Stimulated activated CD8-positive, alpha-beta memory T cell treated with anti-CD3 and anti-CD28 coated beads, Interleukin-7, amount 100 ng/mL, for 1 hour (primary cell): ENCODE measurements at places on chromosomes 5 and 9.

- DNase-seq = no peak
Observed at GRCh38 chr5:14996997-14997396, 125.4 kb upstream of the ANKH start.

- no peak for DNase-seq
Observed at GRCh38 chr9:35712762-35713400, 19.1 kb downstream of the TLN1 start.

GRCh38 chr9:114261026-114261425, 61.9 kb upstream of the ORM1 start:
- DNase-seq = no peak

- DNase-seq = no peak
Observed at GRCh38 chr9:7454624-7455023, 345.0 kb downstream of the DMAC1 start.

GRCh38 chr9:16410601-16411280, 459.7 kb downstream of the BNC2 start:
- no peak for DNase-seq

DNA sequence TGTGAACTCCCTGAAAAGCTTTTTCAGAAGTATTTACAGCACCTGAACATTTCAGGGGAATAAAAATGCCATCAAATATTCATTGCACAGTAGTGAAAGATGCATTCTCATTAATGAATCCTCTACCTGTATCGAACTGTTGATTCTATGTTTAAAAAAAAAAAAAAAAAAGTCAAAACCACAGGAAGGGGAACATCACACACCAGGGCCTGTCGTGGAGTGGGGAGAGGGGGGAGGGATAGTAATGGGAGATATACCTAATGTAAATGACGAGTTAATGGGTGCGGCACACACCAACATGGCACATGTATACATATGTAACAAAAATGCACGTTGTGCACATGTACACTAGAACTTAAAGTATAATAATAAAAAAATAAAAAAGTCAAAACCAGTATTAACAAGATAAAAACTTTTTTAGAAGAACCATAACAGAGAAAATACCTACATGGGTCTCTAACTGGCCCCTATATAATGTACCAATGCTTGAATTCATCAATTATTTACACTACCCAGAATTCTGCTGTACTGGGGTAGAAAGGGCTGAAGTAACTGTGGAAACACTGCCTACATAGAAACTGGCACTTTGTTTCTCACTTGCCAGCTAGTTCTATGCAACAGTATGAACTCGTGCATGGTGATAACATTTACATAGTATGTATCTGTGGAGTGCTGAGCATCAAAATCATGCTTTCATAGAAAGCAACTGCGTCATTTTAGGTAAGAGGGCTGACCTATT, 48.9 kb downstream of the GNAQ start:
- DNase-seq = no peak

GRCh38 chr5:154162539-154163151, 27.9 kb upstream of the GALNT10 start:
- no peak for DNase-seq

DNA sequence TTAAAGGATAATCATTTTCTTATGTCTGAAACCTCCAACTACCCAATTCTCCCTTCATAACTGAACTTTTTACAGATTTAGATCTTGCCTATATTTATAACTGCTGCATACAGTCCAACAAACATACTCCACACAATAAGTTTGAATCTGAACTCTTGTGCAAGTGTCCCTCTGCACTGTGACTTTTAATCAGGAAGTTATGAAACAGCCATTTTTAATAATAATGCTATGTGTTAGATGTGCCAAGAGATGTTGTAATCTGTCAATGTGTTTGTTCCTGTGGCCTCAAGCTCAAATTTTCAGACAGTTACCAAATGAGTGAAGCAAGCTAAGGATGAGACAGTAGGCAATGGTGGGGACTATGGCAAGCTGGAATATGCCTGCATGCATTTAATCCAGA, 57.6 kb upstream of the MTAP start:
- DNase-seq = no peak

GRCh38 chr5:160491438-160491837, 69.8 kb downstream of the PTTG1 start:
- DNase-seq = no peak

DNA sequence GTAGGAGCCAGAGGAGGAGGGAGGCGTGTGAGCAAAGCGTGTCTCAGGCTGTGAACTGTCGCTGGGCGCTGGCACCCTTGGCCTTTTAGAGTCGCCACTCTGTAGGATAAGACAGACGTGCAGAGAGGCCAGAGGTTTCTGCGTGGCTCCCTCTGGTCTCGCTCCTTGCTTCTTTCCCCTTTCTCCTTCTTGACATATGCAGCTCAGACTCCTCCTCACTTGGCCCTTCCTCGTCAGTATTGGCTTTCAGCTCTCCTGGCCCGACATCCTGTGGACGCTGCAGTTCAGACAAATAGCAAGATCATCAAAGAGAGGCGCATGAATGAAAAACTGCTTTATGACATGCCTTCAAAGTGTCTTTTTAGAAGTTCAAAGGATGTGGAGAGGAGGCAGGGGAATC, 116.8 kb upstream of the SPRY4 start:
- DNase-seq = no peak

GRCh38 chr5:67619235-67619634, 422.6 kb upstream of the CD180 start:
- DNase-seq = no peak

GRCh38 chr5:131406975-131407638, 143.3 kb downstream of the CDC42SE2 start:
- no peak for DNase-seq

GRCh38 chr5:146751054-146751453, 127.5 kb downstream of the PPP2R2B start:
- no peak for DNase-seq

GRCh38 chr5:143186623-143187022, 216.9 kb downstream of the NR3C1 start:
- DNase-seq = no peak

GRCh38 chr9:97845130-97845529, 7.9 kb upstream of the FOXE1 start:
- DNase-seq = no peak

- DNase-seq = no peak
Observed at GRCh38 chr5:143208781-143209510, 194.5 kb downstream of the NR3C1 start.

GRCh38 chr5:94469894-94470329, 148.5 kb downstream of the KIAA0825 start:
- no peak for DNase-seq

GRCh38 chr9:107749787-107750444, 260.3 kb upstream of the KLF4 start:
- DNase-seq = no peak

- no peak for DNase-seq
Observed at GRCh38 chr5:125461641-125462072, 715.2 kb upstream of the ZNF608 start.

DNA sequence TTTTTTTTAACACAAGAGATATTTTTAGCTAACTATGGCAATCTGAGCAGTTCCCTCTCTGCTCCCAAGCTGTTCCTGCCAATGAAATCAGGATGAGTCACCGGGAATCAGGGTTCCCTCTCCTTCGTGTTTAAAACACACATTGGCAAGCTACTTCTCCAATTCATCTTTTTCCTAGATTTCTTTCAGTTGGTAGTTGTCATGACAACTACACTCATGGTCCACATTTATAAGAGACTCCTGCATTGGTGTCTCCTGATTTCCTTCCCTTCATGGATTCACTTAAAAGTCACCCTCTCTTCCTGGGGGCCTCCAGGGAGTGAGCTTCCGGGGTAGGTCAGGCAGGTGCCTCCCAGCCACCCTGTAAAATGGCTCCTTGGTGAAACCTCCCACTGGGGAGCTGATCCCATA, 72.3 kb upstream of the NIPAL4 start:
- no peak for DNase-seq

DNA sequence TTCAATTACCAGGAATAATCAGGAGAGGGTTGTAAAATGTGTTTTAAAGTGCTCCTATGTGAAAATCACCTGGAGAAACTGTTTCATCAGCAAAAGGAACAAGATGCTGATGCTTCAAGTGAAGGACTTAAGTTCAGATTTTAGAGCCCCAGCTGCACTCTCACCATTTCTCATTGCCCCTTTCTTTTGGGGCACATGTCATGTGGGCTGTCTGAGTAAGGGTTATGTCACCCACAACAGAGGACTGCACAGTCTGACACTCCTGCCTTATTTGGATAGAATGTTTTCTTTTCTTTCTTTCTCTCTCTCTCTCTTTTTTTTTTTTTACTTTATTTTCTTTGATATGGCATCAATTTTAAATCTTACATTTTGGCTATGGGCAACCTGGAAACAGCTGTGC, 204.1 kb upstream of the EFNA5 start:
- DNase-seq = no peak

- DNase-seq = no peak
Observed at GRCh38 chr5:21452449-21452848, 1400.7 kb downstream of the CDH12 start.

DNA sequence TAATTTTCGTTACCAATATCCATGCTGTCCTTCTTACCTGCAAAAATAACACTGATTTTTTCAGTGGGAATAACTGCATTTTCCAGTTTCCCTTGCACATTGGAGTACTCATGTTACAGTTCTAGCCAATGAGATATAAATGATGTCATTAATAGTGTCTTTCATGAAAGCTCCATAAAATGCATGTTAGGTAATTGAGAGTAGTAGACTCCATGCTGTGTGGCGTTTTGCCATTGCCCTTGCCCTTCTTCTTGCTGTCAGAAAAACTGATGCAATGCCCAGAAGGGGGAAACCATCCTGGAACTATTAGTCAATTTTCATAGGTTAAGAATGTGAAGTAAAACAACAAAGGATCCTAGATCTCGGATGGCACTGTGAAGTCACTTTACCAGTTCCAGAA, 1765.3 kb downstream of the EFNA5 start:
- DNase-seq = no peak

DNA sequence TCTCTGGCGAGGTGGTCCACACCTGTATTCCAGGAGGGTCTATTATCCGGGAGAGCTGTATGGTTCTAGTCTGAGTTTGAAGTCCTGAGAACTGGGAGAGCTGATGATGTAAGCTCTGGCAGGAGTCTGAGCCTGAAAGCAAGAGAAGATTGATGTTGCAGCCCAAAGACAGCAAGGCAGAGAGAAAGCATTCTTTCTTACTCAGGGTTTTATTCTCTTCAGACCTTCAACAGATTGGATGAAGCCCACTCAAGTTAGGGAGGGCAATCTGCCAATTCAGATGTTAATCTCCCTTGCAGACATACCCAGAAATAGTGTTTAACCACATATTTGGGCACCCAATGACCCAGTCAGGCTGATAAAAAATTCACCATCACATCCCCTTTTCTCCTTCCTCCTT, 159.1 kb downstream of the CCDC171 start:
- DNase-seq = no peak

GRCh38 chr5:122723606-122724352, 51.1 kb upstream of the SNX2 start:
- DNase-seq = no peak

DNA sequence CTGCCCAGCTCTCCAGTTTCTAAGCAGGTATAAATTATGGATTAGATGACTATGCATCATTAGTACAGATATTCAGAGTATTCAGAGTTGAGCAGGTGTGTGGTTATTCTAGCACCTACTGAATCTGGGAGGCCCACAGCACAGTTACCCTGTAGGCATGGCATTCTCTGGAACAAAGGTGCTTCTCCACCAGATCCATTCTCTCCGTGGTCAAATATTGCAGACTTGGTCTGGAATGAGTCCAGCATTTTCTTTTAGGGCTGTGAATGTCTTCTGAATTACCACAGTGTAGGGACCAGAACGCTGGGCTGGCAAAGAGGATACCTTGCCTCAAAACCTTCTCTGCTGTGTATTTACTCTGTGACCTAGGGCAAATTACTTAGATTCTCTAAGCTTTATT, 116.8 kb downstream of the ARHGAP26 start:
- no peak for DNase-seq

- DNase-seq = no peak
Observed at GRCh38 chr5:168400429-168401220, 85.6 kb upstream of the RARS1 start.

- DNase-seq = no peak
Observed at GRCh38 chr9:97904725-97905124, 17.6 kb downstream of the TRMO start.

DNA sequence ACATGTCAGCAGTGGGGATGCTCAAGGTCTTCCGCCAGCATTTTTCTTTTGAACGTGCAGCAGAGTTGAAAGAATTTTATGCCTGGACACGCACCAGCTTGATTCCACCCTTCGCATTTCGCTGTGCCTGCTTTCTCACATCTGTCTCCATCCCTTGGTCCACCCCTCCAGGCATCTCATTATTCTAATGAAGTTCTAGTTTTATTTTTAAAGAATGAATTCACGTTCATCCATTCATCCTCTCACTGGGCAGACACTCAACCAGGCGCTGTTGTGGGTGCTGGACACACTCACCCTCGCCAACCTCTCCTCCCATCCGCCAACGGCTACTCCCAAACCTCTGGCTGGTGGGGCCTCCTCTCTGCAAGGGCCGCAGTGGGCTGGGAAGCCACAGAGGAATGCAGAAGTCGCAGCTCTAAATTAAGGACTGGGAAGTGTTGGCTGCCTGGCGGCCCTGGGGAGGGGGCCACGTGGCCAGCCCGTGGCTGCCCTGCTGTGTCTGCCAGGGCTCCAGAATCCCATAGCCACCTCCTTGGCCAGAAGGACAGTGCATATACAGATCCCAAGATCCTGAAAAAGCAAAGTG, 6.7 kb downstream of the SUSD3 start:
- DNase-seq = no peak

DNA sequence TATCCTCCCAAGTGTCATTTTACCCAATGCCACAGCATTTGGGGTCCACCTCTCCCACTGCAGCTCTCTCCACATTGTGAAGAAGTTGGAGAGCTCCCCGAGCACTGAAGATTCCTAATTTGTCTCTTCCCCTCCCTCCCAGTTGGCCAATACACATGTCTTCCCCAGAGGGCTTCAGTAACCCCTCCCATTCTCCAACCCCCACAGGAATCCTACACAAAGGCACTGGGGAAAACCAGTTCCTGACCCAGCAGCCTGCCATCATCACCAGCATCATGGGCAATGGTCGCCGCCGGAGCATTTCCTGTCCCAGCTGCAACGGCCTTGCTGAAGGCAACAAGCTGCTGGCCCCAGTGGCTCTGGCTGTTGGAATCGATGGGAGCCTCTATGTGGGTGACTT, 87.3 kb upstream of the WWC1 start:
- DNase-seq = no peak

GRCh38 chr5:180603076-180603594, 11.8 kb upstream of the SCGB3A1 start:
- DNase-seq = no peak

- no peak for DNase-seq
Observed at GRCh38 chr5:15791859-15792258, 291.9 kb downstream of the FBXL7 start.

- no peak for DNase-seq
Observed at GRCh38 chr5:80128141-80128540, 93.0 kb downstream of the THBS4 start.

- no peak for DNase-seq
Observed at GRCh38 chr5:120093178-120093577, 370.9 kb upstream of the PRR16 start.

GRCh38 chr5:141771031-141771430, 89.0 kb upstream of the ARAP3 start:
- DNase-seq = no peak
